Fibroblast of the aortic adventitia (primary cell): ENCODE measurements at places on chromosomes 6 and 20. TPM values are rescaled to one million over a fixed set of nuclear protein-coding genes. Genes with fewer than 3 reads are reported as not detected.

Gene WFDC10B
- not detected in 2 replicates for total RNA-seq

Gene ANKEF1
- total RNA-seq = 0.65 and 1.8 TPM in 2 replicates

Gene ANKRD66
- not detected in 2 replicates for total RNA-seq

Gene OXT
- not detected in 2 replicates for total RNA-seq

DNA sequence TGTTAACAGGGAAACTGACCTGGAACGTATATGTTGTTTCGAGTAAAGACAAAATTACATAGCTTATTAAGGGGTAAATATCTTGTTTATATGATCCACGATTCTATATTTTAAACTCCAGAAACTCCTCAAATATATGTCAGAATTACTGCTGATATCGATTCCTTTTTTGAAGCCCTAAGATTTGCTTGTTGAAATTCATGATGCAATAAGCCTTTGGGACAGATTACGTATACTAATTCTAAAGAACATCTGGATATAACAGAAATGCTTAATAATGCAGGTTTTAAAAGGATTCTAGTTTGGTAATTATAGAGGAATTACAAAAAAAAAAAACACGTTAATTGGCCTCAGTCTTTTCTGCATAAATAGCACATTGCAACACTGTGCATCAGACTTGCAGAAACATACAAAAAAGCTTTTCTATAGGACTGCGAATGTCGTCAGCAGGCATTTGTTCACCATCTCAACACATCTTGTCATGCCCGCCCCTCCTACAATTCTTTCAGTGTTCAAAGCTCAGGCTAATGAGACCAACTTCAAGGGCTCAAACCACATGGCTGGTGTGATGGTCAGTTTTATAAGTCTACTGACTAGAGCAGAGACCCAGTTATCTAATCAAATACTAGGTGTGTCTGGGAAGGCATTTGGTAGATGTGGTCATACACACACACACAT lies 74.9 kb downstream of the AGPAT4 start:
- DNase-seq = no peak

GRCh38 chr6:125913145-125913544 lies 43.4 kb upstream of the HINT3 start:
- DNase-seq = no peak

- DNase-seq = no peak
These were observed 51.9 kb downstream of the MYO6 start for GRCh38 chr6:75800708-75801505.

DNA sequence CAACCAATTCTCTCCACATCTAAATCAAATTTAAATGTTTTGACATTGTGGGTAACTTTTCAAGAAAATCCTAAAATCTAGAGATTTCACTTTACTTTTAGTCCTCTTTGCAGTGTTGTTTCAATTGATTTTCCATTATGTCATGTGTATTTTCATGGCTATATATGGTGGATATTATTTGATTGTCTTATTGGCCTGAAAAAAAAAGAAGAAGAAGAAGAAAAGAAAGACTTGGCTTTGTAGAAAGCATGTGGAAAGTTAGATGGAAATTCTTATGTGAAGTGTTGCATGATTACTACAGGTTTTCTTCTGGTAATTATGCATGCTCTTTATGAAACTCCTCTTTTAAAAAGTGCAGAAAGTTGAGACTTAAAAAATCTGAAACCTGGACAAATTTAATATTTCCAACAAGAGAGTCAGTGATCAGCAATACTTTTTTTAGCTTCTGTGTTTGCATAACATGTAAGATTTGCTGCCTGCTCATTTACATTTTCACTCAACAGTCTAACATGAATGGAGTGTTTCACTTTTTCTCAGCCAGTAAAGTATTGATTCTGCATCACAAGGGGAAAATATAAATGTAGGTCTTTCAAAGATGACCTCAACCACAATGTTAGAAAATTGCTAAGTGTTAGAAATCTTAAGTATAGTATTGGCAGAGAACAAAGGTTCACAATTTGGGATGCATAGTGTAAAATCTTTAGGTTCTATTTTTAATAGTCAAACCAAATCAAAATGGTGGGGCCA lies 438.7 kb downstream of the BCKDHB start:
- no peak for DNase-seq

DNA sequence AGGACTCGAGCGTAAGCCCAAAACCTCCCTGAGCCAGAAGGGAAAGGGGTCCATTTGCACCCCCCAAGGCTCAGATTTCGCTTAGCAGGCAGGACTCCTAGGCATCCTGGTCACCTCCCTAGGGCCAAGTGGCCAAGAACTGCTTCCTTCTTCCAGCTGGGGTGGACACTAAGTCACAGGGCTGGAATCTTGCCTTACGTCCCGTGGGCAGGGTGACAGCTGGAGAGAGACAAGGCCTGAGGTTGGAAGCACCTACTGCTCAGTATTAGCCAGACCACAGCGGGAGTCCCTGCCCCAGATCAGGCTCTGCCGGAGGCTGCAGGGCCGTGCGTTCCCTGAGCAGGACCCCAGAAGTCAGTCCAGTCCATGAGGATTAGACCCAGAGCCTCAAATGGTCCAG lies 19.7 kb downstream of the LAMA5 start:
- no peak for DNase-seq

DNA sequence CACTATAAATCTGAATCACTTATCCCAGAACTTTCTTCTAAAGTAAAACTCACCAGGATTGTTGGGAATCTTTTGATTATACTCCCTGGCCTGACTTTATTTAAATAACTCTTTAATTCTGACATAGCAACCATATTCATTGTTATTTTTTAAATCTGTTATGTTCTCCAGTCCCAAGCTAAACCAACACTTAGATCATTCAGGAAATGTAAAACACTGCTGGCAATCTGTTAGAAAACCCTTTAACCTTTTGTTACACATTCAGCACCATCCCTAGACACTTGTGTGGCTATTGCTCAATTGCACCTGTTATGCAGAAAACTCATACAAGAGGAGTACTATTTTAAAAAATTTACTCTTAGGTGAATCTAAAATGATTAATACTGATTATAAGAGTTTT lies 101.8 kb upstream of the NHSL1 start:
- no peak for DNase-seq

DNA sequence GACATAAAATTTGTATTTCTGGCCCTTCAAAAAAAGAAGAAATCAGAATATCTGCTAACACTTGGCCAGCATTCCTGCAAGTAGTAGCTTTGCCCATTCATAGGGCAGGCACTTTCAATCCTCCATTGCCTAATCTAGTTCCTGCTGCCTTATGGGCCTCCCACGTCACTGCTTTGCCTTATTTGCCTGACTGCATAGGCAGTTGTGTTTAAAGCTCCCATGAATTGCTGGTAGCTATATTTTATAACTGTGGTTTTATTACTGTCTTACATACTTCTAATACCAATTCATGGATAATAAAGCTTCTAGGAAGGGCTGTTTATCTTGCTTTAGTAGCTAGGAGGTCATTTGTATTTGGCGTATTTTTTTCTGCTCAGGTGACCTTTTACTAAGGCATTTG lies 7.7 kb upstream of the SLC35A1 start:
- DNase-seq = no peak

GRCh38 chr20:31915491-31916280 lies 36.2 kb downstream of the PDRG1 start:
- DNase-seq = no peak

DNA sequence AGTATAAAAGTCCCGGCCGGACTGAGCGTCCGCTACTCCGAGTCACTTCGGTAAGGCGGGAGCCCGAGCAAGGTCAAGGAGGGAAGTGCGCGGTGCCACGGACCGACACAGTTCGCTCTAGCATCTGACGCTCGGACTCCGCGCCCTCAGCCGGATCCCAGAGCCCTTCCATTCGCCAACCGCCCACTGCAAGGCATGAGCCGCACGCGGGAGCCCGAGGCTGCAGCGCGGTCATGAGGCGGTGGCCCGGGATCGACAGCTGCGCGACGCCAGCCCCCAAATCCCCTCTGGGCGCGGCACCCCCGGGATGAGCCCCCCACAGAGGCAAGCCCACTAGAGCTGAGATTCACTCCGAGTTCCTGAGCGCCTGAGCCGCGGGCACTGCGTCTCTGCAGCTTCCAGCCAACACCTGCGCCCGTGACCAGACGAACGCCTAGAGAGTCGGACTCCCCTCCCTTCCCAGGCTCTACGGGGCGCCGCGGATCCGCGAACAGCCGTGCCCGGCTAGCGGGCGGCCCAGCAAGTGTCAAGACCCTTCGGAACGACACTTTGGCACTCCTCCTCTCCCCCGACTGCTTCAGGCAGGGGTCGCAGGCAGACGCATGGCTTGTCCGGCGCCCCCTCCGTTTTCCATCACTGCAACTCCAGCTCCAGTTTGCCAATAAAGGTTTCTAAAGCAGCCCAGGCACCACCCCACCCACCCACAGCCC lies 725 bp upstream of the ISM1 start:
- DNase-seq = peak; percentile 6

DNA sequence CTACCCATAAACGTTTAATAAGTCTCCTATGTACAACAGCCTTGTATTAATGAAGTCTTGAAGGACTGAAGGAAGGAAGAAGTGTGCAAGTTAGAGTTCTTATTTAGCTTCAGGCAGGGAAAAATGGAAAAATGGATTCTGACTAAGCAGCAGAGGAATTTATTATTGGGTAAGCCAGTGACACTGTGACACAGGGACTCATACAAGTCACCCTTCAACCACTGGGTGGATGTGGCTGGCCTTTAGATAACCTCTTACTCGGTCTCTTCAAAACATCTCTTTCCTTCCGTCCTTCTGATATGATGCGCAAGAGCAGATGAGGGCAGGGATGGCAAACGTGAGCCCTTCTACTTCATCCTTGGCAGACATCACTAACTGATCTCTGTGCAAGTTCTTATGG lies 145.6 kb downstream of the DHX35 start:
- DNase-seq = no peak

- peak; percentile 85 for DNase-seq
These were observed 445.9 kb upstream of the JARID2 start for GRCh38 chr6:14799928-14800327.

DNA sequence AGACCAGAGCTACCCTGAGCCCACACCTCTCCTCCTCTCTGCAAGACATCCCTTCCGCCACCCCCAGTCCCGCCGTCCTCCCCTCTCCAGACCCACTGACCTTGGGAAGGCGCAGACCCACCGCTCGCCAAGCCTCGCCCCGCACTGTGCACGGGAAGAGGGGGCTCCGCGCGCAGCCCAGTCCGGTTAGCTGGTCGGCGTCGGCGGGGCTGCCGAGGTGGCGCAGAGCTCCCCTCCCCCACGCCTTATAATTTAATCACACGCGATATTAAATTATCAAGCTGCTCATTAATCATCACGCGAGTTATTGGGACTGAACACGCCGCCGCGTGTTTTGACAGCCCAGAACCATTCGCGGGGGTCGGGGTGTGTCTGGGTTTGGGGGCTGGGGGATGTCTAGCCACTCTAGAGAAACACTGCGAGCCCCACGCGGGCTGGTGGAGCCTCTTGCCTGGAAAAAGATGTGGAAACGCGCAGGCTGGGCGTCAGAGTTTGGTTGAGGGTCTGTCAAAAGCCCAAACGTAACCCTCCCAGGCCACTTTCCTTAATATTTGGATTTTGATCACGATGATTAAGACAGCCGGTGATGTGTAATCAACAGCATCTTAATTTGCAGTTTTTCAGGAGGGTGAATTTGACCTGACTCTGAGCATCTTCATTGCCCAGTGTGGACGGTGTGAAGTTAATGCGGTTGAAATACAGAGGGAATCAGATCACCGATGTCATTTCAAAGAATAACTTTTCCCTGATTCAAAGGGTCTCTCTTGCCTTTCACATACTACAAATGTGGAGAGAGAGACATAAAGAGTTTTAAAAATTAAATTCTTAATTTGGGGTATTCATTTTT lies at the start of gene LINC00237:
Gene LINC00237 (minus strand): TSS at position 188 of the 847 bp plus-strand sequence.
- DNase-seq = no peak

DNA sequence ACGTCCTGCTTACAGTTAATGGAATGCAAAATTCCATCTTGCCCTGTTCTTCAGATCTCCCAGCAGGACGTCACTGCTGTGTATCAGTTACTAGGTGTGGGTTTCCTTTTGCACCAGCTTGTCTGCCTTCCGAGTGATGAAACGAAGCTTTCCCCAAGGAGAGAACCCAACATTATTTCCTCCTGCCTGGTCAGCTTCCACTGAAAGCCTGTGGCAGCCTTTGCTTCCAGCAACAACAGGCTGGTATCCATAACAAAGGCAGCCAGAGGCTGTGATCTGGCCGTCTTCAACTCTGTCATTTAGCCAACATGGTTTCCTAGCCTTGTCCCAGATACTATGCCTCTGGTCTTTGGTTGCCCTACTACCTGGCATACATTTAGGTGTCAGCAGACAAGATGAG lies 78.9 kb upstream of the HEY2 start:
- no peak for DNase-seq

DNA sequence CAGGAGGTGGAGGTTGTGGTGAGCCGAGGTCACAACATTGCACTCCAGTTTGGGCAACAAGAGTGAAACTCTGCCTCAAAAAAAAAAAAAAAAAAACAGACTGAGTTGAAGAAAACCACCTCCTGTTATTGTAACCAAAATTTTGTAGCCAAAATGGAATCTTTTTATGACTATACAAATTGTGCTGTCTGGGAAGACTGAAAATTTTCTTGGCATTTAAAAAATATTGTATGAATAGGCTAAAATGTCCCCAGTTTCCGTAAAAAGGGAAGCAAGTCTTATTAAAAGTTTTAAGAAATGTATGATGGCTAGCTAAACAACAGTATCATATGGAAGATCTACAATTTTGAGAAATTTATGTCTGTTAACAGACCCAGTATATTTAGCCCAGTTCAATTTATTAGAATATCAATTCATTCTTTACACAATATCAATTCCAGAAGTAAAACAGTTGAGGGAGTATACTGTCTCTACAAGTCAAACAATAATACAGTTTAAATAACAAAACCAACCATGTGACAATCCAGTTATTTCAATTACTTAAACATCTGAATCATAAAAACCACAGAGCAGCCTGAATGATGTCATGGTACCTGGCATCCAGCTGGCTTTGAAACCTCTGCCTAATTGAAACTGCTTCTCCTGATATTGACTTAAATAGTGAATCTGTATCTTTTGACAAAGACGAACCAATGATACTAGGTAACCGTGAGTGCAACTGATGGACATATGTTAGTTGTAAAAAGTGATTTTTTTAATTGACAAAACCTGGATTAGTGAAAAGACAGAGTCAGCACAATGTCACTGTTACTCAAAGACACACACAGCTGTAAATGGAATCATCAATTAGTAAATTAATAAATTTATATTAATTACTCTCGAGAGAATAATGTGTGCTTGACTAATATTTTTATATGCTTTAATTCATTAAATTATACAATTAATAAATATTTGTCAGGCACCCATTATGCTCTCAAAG lies 166.6 kb upstream of the MARCKS start:
- DNase-seq = peak; percentile 89
